Activated T-cell treated with anti-CD3 and anti-CD28 coated beads for 48 hours (primary cell): ENCODE measurements at places on chromosomes 13 and 19.

GRCh38 chr13:39013462-39013861, 22.8 kb upstream of the STOML3 start:
- no peak for DNase-seq

DNA sequence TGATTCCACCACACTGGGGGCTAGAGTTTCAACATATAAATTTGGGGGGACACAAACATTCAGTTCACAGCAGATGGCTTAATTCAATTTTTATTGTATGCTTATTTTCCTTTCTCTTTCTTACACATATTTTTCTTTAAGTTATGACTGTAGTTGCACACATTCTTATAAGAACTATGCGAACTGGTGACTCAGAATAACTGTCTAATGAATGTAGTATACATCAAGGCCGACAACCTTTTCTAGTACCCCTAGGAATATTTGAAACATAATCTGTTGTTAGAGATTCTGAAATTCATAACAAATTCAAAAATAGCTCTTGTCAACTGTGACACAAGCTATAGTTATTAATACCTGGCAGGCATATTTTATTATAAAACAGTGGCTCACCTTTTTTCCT, 695.6 kb downstream of the PCDH9 start:
- no peak for DNase-seq

- no peak for DNase-seq
Measured at GRCh38 chr13:80262051-80262695, 78.8 kb downstream of the SPRY2 start.

DNA sequence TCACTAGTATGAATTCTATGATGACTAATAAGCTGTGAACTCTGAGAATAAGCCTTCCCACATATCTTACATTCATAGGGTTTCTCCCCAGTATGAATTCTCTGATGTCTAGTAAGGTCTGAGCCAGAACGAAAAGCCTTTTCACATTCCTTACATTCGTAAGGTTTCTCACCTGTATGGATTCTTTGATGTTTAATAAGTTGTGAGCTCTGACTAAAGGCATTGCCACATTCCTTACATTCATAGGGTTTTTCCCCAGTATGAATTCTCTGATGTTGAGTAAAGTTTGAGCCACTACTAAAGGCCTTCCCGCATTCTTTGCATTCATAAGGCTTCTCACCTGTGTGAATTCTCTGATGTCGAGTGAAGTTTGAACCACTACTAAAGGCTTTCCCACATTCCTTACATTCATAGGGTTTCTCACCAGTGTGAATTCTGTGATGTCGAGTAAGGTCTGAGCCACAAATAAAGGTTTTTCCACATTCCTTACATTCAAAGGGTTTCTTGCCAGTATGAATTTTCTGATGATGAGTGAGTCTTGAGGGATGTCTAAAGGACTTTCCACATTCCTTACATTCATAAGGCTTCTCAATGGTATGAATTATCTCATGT, 30.7 kb upstream of the ZFP82 start:
- no peak for DNase-seq

- no peak for DNase-seq
Measured at GRCh38 chr13:96575423-96576320, 418.6 kb downstream of the OXGR1 start.

DNA sequence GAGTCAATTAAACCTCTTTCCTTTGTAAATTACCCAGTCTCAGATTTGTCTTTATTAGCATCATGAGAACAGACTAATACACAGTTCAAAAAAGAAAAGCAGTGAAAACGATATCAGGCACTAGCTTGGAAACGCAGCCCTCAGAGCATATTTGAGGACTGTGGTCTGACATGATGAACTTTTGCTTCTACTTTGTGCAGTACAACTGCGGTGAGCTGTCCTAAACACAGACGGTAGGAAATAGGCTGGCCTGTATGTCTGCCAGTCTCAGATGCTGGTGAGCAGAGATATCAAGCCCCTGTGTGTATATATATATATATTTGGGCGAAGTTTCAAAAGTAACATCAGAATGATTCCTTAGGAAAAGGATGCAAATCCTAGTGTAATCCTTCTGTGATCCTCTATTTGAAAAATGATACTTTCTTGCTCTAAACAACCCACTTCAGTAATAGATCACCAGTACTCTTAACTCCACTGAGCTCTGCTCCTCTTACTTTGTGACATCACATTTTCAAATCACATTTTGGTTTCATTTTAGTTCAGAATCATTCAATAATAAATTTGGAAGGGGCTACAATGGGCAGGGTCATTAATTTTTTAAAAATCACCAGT, 74.4 kb downstream of the TNFRSF19 start:
- DNase-seq = no peak

GRCh38 chr13:39765801-39766463, 110.5 kb downstream of the COG6 start:
- no peak for DNase-seq
